ENCODE measurements at places on chromosomes 3 and 15.

- DNase-seq: no peak
These were observed 265.8 kb downstream of the RPLP1 start for GRCh38 chr15:69718436-69718835.

DNA sequence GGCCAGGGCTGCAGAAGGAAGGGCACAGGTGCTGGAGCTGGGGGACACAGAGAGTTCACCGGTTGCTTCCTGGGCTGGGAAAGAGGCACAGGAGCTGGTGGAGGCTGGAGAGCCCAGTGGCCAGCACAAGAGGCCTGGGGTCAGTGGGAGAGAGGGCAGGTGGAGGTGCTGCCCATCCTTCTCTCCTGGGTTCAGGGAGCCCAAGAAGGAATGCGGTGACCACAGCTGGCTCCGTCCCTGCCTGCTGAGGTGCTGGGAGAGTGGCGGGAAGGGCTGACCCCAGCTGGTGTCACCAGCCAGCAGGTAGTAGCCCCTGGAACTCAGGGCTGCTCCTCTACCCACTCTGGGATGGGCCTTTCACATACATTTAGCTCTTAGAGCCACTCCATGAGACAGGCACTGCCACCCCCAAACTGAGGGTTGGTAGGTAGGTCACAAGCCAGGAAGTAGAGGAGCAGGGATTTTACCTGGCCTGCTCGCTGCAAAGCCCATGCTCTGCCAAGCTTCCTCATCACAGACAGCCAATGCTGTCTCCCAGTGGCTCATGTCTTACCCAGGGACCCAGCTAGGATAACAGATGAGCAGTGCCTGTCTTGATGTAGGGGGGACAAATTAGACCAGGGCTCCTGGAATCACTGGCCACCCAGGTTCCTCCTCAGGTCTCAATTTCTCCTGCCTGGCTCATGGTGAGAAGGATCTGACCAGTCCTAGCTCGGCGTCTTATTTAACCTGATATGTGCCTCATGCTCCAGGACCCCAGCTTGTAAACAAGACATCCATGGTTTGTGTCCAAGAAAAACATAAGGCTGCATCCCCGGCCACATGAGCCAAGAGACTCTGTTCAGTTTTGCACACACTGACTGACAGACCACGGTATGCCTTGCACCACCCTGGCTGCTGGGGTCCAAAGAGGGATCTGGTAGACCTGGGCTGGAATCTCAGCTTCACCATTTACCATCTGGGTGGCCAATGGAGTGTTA lies 119.2 kb downstream of the CORO2B start:
- no peak for DNase-seq

- no peak for DNase-seq
These were observed 46.1 kb downstream of the BTD start for GRCh38 chr3:15647611-15648167.

- no peak for DNase-seq
These were observed 15.6 kb downstream of the SEMA3F start for GRCh38 chr3:50170689-50171088.
